SJSA1 (cell line): ENCODE measurements at places on chromosomes 7 and 10.

- no peak for DNase-seq
Measured at GRCh38 chr10:29651767-29652166, 17.0 kb upstream of the SVIL start.

DNA sequence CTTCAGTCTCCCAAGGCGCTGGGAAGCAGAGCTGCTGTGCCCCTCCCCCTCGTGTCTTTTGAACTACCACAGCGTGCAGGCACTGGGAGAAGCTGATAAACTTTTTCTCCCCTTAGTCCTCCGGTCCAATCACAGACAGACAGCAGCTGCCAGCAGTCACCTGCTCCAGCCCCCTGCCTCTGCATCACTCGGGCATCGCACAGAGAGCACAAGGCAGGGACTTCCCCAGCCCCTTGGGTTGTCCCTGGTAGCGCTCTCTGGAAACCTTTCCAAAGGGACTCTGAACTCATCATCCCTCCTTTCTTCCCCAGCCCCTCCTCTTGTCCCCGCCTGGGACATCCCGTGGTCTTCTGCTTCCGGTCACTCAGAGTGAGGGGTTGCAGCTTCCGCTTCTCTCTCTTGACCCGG is 1.4 kb upstream of the NEUROG3 start:
- DNase-seq = no peak

GRCh38 chr7:30596014-30596641 is 1.4 kb downstream of the GARS1 start:
- no peak for DNase-seq

- DNase-seq = no peak
Measured at GRCh38 chr10:70729763-70730357, 55.3 kb downstream of the TBATA start.

- DNase-seq = no peak
Measured at GRCh38 chr10:123205041-123205440, 50.8 kb downstream of the BUB3 start.

- DNase-seq = no peak
Measured at GRCh38 chr10:129954492-129955315, 9.4 kb downstream of the EBF3 start.

GRCh38 chr10:117928281-117928680 is 118.5 kb downstream of the RAB11FIP2 start:
- DNase-seq = no peak

DNA sequence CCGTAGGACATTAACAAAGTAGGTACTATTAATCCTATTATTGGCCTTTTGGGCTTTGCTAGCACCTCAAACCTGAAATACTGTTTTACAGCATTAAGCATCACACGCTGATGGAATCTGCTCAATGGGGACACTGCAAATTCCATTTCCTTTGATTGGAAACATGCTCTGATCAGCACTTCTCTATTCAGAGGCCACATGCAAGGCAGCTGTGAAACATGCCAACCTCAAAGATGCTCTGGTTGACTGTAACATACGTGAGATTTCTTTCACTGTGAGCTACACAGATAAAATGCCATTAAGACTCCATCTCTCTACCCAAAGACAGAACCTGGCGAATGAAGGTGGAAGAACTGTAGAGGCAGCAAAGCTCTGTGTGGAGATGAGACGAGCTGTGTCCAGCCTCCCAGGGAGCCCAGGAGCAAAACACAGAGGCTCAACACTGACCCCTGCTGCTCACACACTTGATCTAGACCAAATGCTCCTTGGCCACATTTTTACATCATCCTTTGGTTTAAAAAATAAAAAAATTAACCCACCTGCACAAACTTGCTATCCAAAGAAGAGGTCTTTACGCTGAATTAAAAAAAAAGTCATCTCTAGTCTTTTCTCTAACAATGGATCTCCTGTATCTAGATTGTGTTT is 8.0 kb downstream of the RSU1 start:
- DNase-seq = no peak

DNA sequence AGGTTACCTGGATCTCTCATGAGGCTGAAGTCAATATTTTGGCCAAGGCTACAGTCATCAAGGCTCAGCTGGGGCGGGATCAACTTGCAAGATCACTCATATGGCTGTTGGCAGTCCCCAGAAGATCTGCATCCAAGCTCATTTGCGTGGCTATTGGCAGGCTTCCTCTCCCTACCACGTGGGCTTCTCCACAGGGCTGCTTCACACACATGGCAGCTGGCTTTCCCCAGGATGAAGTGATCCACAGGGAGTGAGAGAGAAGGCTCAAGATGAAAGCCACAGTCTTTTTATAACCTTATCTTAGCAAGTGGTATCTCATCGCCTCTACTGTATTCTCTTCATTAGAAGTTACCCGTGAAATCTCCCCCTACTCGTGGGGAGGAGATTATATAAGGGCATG is 167.4 kb downstream of the TMEM26 start:
- no peak for DNase-seq

DNA sequence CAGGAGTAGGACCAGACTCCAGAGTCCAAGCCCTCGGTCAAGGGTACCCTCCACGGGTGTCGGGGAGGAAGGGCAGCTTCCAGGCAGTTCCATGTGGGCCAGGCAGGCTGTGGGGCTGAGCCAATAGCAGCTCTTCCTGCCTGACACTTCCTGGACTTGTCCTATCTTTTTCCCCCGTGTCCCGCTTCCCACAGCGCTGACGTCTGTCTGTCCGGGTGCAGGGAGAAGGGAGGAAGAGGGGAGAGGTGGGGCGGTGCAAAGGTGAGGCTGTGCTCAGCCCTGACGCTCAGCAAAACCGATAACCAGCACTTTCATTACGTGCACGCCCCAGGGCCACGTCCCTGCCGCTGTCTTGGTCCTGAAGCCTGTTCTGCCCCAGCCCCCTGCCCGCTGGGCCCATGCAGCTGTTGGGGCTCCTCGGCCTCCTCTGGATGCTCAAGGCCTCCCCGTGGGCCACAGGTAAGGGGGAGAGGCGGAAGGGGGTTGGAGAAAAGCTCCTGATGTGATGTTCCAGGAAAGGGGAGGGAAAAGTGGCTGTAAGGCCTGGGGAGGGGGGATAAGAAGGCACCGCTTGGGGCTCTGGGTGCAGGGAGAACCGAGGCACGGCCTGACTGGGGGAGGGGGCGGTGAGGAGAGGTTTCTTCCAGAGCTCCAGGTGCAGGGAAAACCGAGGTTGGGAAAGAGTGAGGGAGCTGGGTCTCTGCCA is at the start of gene MUC3A:
TSS of gene MUC3A (plus strand) at position 308 of the 706 bp plus-strand sequence. CDS start at position 399, 91 bp downstream.
- DNase-seq = no peak

- no peak for DNase-seq
Measured at GRCh38 chr10:13775786-13776775, 189.3 kb downstream of the PRPF18 start.

DNA sequence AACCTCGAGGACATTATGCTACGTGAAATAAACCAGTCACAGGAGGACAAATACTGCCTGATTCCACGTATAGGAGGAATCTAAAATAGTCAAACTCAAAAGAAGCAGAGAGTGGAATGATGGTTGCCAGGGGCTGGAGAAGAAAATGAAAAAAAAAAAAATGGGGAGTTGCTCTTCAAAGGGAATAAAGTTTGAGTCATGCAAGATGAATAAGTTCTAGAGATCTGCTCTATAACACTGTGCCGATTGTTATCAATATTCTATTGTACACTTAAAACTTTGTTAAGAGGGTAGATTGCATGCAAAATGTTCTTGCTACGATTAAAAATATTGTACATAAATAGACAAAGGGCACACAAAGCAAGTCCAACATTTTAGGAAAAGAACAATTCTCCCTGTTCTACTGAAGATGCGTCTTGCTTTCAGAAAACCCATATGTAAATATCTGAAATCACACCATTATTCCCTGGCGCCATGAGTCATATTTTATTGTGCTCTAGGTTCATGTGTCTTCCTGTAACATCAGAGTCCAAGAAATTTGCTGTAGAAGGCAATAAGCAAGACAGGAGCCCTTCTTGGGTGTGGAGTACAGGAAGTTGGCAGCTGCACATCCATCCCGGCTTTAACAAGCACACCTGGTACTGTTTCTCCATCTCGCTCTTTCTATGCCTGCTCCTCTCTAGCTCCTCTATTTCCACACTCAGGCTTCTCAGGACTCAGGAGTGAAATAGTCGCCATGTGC is 145.9 kb downstream of the GFRA1 start:
- DNase-seq = peak; percentile 41

DNA sequence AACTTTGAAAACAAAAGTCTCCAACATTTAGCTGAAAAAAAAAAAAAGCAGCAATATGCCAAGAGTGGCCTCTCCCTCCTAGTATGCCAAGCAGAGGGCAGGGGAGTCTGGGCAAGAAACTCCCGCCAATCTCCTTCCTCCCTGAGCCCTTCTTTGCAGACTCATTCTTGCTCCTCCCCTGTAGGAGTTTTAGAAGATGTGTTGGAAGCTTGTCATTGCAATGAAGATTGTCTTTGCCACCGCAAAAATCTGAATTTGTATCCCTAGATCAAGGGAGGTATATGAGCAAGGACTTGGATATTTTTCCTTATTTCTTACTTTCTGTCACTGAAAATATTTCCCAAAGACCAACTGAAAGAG is 2.6 kb upstream of the TNS3 start:
- DNase-seq = peak; percentile 37

DNA sequence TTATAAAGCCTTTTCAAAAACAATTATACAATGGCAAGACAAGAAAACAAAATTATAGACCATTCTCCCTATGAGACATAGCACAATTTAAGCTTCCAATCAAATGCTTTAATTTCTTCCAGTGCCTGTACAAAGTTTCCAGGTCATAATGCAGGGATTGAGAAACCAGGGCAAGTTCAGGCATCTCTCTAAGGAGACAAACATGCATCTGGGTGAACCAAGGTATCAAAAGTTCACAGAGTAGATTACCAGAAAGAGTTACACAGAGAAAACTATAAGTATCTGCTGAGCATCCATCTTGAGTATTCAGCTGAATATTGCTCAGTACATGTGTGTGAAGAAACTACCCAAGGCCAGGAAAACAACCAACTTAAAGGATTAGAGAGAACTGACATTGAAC is 89.1 kb downstream of the COL28A1 start:
- no peak for DNase-seq

- no peak for DNase-seq
Measured at GRCh38 chr10:56763090-56763489, 402.0 kb upstream of the ZWINT start.

GRCh38 chr7:148382596-148382995 is 208.0 kb upstream of the C7orf33 start:
- no peak for DNase-seq

GRCh38 chr10:25692761-25693160 is 241.3 kb upstream of the MYO3A start:
- no peak for DNase-seq

DNA sequence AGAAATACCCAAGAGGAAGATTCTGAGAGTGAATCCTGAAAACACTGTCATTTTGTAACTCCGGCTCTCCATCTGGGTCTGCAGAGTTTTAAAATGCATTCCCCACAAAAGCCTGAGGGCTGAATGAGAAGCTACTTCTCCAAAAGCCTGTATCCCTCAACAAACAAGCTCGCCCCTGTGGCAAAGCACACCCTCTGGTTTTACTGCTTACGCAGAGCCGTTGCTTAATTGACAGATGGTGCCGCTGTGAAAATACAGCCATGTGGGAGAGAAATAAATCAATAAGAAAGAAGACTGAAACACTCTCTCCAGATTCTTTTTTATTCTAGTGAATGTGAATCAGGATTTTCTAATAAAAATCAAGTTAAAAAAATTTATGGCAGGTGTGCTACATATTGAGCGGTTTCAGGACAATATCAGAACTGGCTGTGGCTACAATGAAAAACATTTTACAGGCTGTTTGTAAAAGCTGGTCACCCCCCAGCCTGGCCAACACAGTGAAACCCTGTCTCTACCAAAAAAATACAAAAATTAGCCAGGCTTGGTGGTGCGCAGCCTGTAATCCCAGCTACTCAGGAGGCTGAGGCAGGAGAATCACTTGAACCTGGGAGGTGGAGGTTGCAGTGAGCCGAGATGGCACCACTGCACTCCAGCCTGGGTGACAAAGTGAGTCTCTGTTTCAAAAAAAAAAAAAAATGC is 32.5 kb downstream of the C7orf33 start:
- no peak for DNase-seq

DNA sequence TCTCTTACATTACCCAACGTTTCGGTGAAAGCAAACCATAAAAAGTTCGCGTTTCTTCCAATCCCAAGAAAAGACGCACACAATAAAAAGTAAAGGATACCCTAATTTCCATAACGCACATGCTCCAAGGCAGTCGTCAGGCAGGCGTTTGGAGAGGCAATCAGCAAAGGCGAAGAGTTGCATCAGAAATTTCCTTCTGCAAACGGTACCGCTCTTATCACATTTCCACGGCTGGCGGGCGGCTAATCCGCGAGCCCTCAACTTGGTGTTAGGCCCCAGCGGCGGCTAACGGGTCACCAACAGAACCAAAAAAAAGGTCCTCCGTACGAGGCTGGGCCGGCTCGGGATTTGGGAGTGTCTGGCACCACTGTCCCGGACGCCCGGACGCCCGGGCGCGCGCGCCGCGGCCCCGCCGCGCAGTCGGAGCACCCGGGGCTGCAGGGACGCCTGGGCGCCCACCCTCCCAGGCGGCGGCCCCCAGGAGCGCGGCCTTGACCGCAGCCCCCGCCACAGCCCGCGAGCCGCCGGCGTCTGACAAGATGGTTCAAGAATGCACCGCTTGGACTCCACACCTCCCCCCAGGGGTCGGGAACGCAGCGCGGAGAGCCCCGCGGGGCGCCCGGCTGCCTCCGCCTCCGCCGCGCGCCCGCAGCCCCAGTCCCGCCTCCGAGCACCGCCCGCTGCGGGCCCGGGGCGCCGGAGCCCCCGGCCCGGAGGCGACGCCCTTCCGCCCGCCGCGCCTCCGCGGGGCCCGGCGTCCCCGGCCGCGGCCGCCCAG is 9.8 kb upstream of the GRB10 start:
- no peak for DNase-seq

DNA sequence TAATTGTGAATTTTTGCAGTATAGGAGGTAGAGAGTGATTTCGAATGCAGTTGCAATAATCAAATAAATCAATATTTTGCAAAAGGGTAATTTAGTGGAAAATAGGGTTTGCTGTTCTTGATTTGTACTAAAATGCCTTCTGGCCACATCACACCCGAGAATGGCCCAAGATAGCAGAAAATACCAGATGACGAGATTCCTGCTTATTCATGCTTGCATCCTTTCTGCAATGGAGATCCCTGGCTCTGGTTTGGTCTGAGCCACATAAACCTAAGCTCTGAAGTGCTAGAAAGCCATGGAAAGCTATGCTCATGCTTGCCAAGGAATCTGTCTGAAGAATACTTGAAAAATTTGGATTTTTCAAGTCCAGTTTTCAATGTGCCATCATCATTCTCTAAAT is 634.2 kb upstream of the COBL start:
- DNase-seq = no peak

- peak; percentile 36 for DNase-seq
Measured at GRCh38 chr7:38222481-38223096, 44.5 kb downstream of the STARD3NL start.

- DNase-seq = peak; percentile 98
Measured at GRCh38 chr7:23470330-23471105, at the start of gene IGF2BP3. TSS of gene IGF2BP3 (minus strand) at chr7:23470491. CDS start at chr7:23470110, 381 bp downstream.

DNA sequence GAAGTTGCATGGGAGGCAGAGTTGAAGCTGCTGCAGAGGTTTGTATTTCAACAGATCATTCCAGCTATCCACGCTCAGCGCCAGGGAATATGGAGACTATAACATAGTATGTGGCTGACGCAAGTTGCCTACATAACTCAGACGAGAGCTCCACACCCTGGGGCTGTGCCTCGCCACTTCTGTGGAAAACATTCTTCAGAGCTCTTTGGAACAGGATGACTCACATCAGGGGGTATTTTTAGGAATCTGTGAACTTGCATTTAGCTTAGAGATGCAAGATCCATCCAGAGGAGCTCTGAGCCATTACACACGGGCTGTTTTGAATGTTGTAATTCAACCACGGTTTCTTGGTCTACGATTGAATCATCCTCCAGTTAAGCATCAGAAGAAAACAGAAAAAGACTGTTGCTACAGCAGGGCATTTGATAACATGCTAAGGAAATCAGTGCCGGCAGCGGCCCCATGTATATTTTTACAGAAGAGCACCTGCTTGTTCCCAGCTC is 481.5 kb upstream of the AKR1E2 start:
- peak; percentile 76 for DNase-seq
